ENCODE measurements at places on chromosomes 4 and X. TPM values are rescaled to one million over a fixed set of nuclear protein-coding genes. Genes with fewer than 3 reads are reported as not detected.

DNA sequence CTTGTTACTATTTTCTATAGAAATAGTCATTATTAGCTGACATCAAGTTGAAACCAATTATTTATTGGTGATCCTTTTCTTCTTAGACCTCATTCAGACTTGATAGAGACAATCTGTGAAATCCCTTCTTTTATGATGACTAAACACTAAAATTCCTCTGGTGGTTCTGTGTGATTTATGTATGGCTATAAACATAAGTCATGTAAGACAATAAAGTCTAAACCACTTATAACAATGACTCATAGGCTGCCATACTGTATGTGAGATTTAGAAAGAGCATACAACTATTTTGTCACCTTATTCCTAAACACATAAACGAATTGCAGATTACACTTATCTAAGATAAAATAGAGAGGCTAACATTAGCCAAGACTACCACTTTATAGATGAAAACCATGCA is 101.1 kb upstream of the PRR32 start:
- DNase-seq, result no peak

DNA sequence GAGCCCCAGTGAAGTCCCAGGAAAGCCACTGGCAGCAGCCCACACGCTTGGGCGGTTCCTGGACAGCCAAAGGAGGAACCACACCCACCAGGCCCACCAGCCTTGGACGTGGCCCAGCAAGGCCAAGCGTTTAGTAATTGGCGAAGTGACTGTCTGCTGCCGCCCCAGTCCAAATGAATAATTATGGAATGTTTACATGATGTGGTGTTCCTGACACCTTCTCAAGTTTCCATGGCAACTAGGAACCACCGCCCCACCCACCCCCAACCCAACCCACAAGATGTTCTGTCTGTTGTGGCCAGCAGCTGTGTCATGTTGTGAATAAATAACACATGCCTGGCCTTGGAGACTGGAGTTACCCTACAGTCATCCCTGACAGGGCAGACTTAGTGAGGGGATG is 22.3 kb downstream of the APLN start:
- no peak for DNase-seq

DNA sequence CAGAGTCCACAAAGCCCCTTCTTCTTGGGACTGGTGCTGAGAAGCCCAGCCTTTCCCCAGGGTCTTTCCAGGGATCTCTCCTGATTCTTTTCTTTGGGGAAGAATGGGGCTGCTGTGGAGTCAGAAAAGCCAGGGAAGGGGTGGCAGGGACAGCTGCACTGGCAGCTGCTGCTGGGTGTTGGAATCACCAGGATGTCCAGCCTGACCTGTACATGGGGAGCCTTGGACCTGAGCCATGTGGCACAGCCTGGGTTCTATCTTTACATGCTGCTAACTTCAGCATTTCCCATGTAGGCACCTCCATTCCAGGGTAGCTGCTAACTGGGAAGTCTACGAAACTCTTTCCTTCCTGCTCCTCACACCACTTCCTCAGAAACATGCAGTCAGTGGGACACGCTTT is 36.0 kb downstream of the MED28 start:
- DNase-seq, result no peak

GRCh38 chr4:107467461-107467860 is 252.6 kb downstream of the PAPSS1 start:
- DNase-seq, result no peak

GRCh38 chrX:96770315-96770714 is 85.7 kb downstream of the DIAPH2 start:
- no peak for DNase-seq

GRCh38 chr4:69617083-69617694 is 22.3 kb downstream of the UGT2A2 start:
- DNase-seq, result no peak

- no peak for DNase-seq
Measured at GRCh38 chrX:72395237-72395636, 89.5 kb upstream of the CITED1 start.

DNA sequence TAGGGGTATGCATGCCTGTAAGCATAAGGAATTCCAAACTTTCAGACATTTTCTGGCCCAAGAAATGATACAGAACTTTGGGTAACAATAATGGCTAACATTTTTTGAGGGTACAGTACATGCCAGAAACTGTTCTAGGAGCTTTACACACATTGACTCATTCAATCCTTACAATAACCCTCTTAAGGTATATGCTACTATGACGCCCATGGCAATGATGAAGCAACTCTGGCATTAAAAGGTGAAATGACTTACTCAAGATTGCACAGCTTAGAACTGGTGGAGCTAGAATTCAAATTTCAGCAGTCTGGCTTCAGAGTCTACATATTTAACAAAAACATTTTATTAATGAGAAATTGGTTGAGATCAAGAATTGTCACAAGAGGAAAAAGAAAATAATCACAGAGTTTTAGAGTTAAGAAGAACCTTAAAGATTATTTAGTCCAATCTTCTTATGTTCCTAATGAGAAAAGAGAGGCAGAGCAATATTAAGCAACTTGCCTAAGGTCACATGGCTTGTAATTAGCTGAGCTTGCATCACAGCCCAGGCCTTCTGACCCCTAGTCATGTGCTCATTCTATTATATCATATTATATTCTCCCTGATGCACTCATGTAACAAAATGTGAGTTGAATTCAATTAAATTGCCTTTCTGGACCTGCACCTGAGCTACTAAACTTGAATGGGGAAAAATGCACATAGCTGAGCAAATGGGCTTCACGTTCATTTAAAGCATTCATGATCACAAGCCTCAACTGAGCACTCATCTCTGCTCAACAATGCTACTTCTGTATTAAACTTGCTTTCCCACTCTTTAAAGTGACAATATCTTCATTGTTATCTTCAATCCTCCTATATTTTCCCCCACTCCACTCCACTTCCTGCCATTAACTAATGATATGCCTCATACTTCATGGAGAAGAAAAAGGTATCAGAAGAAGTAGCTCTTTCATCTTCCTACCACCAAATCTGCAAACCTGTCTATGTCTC is 73.2 kb downstream of the ENOX2 start:
- no peak for DNase-seq

DNA sequence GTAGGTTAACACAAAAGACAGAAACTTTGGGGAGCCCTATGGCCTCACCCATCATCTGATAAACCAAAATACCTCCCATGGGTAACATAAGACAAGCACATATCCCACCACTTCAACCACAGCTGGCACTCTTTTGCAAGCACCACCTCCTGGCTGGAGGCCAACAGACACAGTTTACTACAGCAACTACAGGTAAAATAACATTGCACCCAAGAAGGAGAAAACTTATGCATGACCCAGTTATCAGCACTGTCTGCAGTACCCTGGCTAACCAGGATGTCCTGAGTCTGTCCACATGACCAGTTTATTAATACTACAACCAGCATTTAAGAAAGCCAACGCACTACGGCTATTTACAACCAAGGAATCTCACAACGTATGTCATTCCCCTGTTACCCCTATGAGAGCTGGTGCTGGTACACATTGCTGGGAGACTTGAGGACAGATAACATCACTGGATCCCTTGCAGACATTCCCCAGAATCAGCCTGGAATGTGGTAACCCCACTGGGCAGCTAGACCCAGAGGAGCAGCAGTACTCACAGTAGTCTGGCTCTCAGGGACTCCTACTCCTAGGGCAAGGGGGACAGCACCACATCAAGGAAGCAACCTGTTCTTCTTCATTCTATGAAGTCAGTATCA is 32.0 kb downstream of the ELF2 start:
- DNase-seq, result no peak

DNA sequence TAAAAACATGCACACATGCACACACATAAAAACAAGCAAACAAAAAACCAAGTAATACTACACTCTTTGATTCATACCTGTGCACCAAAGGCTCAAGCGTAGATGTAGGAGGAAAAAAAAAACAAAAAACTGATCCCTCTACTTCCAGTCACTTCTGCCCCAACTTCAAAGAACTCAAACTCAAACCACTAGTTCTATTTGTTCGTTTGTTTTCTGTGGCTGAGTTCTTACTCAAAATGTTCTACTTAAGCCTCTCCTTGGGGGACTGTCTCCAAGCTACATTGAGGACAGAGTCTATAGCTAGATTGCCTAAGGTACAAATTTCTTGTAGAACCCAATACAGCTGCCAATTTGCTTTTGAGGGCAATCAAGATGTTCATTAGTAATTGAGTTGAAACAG is 171.0 kb upstream of the ATOH1 start:
- no peak for DNase-seq

- no peak for DNase-seq
Measured at GRCh38 chr4:166846939-166847338, 387.4 kb downstream of the SPOCK3 start.

DNA sequence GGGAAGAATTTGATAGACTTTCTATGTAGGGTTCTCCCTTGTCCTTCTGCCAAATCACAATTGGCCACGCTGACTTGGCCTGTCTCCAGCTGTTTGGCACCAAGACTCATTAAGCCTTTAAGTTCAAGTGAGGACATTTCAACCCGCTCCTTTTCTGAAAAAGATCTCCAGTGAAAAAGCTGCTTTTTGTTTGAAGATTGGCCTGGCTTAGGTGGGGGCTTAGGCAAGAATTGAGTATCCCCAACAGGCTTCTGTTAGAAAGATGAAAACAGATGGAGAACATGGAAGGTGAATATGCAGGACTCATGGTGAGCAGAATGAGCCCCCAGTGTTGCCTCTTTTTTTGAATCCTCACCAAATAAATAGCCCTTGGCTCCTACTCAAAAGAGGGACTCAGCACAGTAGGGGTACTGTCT is 28.5 kb upstream of the LIMCH1 start:
- no peak for DNase-seq

DNA sequence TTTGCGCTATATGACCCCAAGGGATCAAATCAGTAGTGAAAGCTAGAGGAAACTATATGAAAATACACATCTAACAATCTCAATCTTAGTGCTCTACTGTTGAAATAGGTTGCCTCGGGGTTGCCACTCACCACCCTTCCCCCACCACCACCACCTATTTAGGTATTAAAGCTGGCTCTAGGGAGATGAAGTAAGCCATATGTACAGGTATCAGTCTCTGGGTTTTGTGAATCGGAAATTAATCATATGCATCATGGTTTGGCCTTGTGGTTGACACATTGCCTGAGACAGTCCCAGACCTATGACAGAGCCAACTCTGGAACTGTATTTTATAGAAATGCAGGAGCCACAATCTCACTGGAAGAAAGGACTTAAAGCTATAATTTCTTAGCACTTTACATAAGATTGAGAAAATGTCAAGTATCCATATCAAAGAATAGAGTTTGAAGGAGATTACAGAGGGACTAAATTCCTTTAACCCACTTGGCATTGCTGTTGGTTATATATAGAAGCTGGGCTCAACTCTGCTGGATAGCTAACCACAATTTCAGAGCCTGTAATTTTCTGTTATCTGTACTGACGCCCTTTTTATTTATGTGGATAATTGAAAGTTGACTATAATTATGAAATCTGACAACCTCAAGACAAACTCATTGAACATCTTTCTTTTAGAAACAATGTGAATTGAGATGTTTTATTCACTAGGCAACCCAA is 26.7 kb upstream of the BMP2K start:
- no peak for DNase-seq

- DNase-seq, result no peak
Measured at GRCh38 chr4:60400593-60400992, 799.5 kb upstream of the ADGRL3 start.

DNA sequence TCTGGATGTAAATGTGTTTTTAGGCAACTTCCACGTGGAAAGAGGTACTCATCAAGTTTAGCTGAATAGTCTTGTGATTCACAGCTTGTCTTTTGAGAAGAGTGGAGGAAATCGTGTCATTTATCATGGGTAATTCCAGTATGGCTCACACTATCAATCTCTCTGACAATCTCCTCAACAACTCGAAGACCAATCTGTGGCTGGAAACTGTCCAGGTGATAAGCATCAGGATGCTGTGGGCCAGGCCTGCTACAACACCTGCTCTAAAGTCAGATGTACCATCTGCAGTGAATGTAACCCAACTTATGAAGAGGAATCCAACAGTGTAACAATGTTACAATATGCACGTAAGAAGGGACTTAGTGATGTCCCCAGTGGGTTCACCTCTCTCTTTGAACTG is 132.1 kb upstream of the GK2 start:
- no peak for DNase-seq

GRCh38 chr4:93814722-93815121 is 13.8 kb upstream of the ATOH1 start:
- DNase-seq, result no peak

DNA sequence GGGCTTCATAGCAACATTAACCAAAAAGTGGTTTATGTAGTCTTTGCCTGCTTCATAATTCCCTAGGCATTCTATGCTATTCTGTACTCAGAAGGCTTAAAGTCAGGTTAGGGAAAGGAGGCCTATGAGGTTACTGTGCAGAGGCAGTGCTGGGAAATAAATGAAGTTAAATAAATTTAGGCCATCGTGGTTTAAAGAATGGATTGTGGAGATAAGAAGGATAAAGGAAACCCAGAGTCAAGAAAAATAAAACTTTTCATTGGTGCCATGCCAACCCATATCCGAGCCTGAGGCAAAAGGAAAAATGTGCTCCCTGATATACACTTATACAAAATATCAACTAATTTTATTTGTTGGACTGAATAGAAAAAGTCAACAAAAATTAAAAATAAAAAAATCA is 70.2 kb downstream of the AR start:
- no peak for DNase-seq

Gene CLGN
- 3.4 TPM for total RNA-seq

Gene TBX22
- not detected for total RNA-seq
